ENCODE measurements at places on chromosomes 3 and 15.

DNA sequence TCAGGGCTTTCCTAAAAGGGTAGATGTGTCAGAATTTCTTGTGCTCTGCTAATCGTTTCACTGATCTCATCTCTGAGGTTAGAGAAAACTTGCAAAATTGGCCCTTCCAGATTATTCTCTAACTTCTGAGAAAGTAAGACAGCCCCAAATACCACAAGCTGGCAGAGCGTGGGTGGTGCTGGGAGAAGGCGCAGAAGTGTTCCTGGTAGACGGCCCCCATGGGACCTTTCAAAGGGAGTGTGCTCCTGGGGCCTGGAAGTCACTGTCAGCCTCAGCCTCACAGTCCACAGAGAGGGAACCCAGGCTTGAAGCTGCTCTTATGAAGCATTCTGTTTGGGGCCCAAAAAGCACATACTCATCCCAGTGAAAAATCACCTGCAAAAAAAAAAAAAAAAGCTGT is 86.5 kb upstream of the PFN2 start:
- DNase-seq, result no peak

GRCh38 chr15:98395974-98396610 is 252.2 kb upstream of the IGF1R start:
- no peak for DNase-seq

DNA sequence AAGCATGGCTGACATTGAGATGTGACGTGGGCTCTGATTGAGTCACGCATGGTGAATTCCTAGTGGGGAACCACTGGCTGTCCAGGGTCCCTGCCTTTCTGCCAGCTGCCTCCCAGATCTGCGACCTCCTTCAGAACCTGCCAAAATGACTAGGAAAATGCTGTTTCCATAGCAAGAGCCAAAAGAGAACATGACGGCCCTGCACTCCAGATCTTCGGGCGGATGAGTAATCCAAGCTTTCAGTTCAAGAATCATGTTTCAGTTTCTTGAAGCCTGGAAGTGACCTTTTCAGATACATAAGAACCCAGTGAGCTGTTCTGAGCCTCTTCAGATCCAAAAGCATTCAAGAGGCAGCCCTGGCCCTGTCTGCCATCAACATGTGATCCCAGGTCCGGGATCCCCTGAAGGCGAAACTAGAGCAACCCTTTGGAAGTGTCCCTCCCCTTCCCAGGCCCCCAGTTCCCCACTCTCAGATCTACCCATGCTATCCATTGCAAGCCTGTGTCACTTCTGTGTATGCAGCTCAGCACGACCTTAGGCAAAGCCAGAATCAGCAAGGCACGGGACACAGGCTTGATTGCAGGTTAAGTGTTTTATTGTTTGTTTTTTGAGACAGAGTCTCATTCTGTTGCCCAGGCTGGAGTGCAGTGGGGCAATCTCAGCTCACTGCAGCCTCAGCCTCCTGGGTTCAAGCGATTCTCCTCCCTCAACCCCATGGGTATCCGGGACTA is 19.7 kb downstream of the ANKRD63 start:
- DNase-seq, result no peak

DNA sequence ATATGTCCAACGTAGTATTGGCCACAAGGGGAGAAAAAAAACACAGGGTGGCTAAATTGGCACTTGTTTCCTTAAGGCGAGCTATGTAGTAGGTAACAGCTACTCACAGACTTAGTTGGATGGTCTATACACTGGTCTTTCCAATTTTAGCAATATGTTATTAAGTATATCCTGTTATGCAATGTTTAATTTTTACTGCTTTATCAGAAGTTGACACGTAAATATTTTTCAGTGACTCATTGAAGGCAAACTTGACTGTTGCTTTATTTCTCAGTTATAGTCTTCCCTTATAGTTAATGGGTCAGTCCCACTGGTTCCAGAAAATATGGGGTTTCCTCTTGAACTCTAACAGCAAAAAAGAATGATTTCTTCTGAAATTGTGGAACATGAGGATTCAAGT is 46.5 kb downstream of the ADPGK start:
- no peak for DNase-seq

- no peak for DNase-seq
These were observed 44.6 kb downstream of the CORO2B start for GRCh38 chr15:68623301-68623892.

- no peak for DNase-seq
These were observed 120.3 kb downstream of the AKAP13 start for GRCh38 chr15:85500729-85501128.

DNA sequence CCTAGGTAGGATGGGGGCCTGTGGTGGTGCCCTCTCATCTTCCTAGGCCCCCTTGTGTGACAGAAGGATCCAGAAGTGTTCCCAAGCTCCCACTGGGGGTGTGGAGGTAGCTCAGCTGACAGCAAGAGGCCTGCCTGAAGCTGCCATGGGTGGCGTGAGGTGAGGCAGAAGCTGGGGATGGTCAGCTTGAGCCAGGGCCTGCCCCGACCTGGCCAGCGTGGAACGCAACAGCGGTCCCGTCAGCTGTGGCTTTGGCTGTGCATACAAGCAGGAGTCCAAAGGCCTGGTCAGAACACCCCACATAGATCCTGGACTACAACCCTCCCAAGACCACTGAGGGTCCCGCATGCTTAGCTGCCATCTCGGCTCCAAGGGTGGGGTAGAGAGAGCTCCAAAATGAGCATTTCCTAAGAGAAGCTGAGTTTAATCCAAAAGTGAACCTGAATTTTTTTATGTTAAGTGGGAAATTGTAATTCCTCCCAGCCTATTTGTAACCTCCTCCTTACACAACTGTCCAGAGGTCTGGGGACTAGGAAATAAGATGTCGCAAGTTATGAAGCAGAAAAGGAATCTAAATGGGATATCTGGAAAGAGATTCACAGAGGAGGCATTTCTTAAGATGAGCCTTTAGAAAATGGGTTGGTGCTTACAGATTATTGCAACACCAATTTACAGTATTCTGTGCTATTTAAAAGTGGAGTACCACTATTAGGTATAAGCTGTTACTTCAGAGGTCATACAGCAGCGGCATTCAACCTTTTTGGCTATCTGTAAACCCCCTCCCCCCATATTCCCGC is 9.9 kb upstream of the PLA2G4D start:
- no peak for DNase-seq

- no peak for DNase-seq
These were observed 14.1 kb downstream of the KCNMB3 start for GRCh38 chr3:179236669-179237301.

DNA sequence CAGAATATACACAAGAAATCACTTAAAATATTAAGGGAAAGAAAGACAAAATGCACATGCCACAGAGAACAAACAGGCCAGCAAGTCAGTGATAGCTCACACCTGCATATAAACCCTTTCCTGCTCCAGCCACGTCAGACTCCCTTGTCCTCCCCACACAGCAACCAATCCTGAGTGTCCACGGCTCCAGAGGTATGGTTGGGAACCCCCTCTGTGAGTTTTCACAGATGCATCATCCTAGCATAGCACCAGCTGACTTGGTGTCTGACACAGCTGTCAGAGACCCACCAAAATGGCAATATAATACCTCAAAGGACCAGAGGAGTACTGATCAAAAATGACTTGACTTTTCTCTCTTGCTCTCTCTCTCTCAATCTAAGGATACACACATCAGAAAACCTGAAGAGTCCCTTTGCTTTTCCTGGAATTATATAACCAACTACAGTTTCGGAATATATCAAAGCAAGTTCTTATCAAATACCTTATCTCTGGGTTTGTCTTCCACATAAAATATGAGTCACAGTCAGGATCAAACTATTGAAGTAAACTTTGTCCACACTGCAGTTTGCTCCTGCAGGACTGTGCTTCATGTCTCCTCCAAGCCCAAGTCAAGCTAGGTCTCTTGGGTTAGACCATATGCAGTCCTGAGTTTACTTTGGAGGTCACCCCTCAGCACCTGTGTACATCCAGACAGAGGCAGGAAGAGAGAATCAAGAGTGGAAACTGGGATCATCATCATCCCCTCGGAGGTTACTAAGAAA is 187.1 kb upstream of the THBS1 start:
- no peak for DNase-seq

Data from stimulated activated CD4-positive, alpha-beta T cell treated with anti-CD3 and anti-CD28 coated beads, TNF-alpha, amount 100 ng/mL, for 4 hours (primary cell).